ENCODE measurements at places on chromosomes 1 and 21.

GRCh38 chr1:209675565-209676154, 448 bp downstream of the G0S2 start:
- DNase-seq: no peak

- DNase-seq: no peak
Observed at GRCh38 chr1:61084491-61085031, 2.2 kb downstream of the NFIA start.

DNA sequence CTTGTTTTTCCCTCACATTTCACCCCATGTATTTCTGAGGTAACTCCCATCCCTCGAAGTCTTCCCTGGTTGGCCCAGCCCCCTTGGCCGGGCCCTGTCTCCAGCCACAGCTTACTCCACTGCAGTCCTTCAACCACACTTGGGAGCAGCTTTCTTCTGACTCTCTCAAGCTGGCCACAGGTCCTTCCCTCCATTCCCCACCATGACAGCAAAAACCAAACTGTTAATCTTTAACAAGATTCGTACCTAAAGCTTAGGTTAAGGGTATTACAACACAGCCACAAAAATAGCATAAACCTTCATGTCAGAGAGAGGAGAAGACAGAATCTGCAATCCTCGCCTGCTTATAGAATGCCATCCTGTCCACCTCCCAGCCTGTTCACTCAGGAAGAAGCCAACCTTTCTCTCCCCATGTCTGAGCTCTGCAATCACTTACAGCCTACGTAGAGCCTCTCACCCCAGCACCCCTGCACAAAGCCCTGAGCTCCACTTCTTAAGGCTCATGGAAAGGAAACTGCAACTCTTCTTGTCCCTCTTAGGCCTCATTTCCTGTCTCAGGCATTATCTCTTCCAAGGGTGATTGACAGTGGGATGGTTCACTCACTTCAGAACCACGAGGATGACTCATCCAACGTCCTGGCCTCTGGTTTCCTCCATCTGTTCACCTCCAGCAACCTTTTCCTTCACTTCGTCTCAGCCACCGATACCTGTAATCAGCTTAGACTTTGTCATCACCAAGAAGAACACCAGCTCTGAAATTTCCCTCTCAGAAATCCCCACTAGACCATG, 72.8 kb downstream of the CD2 start:
- peak; percentile 24 for DNase-seq

- no peak for DNase-seq
Observed at GRCh38 chr1:104456724-104457123, 707.0 kb downstream of the AMY1C start.

- DNase-seq: no peak
Observed at GRCh38 chr1:37559080-37559479, 2.3 kb downstream of the DNALI1 start.

- no peak for DNase-seq
Observed at GRCh38 chr21:33135925-33136324, 66.0 kb downstream of the OLIG1 start.

GRCh38 chr1:153572569-153573015, 6.9 kb upstream of the S100A2 start:
- DNase-seq: peak; percentile 88

GRCh38 chr1:158067662-158068061, 74.2 kb downstream of the KIRREL1 start:
- DNase-seq: no peak

- DNase-seq: no peak
Observed at GRCh38 chr1:71498542-71498941, 417.7 kb upstream of the ZRANB2 start.

DNA sequence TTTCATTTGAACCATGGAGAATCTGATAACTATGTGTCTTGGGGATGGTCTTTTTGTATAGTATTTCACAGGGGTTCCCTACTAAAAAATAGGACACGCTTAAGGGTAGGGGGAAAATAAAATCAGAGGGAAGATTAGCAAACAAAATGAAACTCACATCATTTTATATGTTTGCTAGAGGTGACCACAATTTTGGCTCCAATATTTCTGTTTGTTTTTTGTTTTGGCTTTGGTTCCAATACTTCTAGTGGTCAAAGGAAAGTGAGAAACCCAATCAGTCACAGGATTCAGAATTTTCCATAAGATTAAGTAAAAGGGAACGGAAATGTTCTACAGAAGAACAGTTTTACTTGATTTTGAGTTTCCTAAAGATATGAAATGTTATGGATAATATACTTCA, 42.3 kb upstream of the SSX2IP start:
- DNase-seq: no peak

DNA sequence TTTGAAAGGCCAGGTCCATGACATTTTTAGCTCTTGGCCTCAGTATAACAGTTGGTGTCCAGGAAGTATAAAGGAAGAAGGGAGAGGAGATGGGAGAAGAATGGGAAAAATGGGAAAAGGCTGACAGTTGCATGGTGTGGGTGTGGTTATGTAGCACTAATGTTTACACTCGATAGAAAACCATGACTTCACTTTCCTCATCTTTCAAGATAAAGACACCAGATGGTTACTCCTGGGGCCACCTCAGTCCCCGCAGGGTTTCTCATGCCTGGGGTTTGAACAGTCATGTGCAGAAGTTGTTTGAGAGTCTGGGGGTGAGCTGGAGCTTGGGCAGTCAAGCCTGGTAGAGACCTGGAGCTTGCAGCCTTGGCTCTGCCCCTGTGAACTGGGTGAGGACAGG, 7.9 kb downstream of the PGBD2 start:
- DNase-seq: no peak

DNA sequence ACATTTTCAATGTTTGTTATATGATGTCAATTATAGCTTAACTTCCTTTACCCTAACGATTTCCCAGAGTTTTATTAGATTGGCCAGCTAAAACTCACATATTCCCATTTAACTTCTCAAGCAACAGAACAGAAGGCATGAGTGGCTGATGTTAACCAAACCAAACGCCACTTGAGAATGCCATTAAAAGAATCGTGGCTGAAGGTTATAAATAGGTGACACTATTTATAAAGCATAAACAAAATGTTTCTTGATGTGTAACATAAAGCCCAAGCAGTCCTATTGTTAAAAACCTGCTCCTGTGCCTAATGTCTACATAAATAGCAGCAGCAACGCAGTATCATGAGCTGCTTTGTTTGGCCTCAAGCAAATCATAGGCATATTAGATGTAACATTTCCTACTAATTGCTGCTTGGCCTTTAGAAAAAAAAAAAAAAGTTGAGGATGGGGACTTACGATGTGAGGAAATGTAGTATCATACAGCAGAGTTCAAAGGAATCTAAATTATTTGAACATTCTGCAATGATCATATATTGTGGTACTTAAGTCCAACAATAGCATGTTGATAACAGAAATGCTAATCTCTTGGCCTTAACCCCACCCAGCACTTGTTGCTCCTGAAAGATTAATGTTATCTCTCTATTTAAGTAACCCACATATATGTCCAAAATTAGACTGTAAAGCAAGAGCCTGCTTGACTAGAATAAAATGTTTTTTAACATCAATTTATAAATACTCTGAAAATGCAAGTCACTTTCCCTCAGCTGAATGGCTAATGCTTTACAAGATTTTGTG, 106.0 kb downstream of the ESRRG start:
- no peak for DNase-seq

DNA sequence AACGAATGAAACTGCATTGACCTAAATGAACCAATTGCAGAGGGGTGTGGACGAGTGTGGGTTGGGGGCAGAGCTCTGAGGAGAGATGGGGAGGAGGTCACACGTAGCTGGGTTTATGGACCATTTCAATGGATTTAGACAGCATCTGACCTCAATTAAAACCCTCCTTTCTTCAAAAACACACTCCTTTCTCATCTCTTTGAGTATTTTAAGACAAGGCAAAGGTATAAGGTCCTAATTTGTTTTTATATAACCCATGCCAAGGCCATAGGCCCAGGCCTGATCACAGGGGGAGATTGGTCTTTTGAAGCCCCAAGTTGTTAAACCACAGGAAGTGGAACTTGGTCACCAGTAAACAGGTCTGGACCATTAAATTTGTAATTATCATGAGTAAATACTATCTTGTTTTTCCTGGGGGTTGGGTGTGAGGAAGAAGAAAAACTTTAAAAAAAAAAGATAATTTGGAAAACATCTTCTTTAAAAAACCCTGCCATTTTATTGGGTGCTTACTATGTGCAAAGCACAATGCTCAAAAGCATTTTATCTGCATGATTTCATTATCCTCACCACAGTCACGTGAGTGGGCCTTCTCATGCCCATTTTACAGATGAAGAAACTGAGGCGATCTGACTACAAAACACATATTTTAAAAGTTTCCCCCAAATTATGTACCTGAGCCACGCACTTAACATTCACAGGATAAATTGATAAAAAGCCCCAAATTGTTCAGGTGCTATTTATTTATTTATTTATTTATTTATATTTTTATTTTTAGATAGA, 8.9 kb upstream of the INAVA start:
- DNase-seq: no peak

DNA sequence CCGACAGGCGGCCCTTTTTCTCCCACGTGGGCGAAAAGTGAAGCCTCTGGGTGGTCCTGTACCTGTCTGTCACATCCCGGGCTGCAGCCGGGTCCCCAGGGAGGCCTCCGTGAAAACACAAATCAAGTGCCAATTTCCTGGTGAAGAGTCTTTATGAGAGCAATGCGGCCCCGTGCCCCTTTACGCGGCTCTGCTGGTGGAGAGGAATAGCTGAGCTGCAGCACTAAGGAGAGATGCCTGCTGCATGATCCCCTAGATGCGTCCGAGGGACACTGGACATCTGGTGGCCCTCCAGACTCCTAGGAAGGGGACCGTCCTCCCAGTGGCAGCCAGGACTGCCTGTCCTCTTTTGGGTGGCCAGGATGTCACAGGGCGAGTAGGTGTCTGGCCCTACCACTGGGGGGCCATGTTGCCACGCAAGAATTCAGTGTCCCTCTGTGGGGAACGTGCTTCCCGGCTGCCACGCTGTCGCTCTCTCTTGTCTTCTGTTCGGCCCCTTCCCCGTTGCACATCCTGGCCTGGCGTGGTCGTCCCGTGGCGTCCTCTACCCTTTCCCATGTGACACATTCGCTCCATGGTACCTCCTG, 38.7 kb downstream of the COL18A1 start:
- no peak for DNase-seq

- no peak for DNase-seq
Observed at GRCh38 chr1:247362153-247362552, 30.5 kb upstream of the ZNF496 start.

DNA sequence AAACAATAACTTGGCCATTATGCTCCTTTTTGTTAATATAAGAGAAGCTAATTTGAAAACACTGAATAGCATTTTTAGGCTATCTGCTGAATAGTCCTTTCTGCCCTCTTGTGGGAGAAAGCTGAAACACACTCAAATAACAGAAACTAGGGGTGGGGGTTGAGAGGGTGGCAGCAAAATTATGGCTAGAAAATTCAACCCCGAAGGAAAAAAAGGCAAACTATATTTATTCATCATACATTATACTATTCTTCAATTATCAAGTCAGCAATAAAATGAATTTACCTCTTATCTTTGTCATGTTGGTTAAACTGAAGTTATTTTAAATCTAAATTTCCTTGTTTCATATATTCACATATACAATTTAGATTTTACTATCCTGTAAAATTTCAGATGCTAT, 255.9 kb downstream of the FAF1 start:
- peak; percentile 50 for DNase-seq

GRCh38 chr1:48920851-48921250, 144.2 kb upstream of the BEND5 start:
- DNase-seq: no peak

DNA sequence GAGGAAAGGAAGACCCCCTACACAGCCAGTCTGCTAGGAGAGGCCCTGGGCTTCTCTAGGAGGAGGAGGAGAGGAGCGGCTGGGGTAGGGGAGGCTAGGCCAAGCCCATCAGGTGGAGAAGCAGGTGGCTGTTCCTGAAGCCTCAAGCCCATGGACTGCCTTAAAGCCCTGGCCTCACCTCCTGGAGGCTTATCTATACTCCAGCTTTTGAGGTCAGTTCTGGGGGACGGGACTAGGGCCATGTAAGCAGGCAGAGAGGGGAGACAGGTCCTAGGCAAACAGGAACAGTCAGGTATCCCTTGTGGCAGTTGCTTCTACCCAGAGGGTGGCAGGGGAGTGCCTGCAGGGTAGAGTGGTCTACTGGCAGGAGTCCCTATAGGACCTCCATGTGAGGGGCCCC, 40.6 kb downstream of the KCNC4 start:
- DNase-seq: no peak

GRCh38 chr1:210905944-210906453, 227.9 kb downstream of the KCNH1 start:
- DNase-seq: peak; percentile 18

Data from COLO829 (cell line).